ENCODE measurements at places on chromosomes 7 and 10. TPM values are rescaled to one million over a fixed set of nuclear protein-coding genes. Genes with fewer than 3 reads are reported as not detected.

LAMB4 gene
- not detected for total RNA-seq

RRP12 gene
- total RNA-seq: 25.1 TPM

CFAP69 gene
- 11.4 TPM for total RNA-seq

GIMAP5 gene
- 29.4 TPM for total RNA-seq

NUDT1 gene
- 11.1 TPM for total RNA-seq

GRCh38 chr7:141012696-141013344 is 1.9 kb downstream of the MRPS33 start:
- DNase-seq: no peak

- DNase-seq: no peak
Measured at GRCh38 chr10:6019010-6019782, 41.9 kb upstream of the IL15RA start.

- peak; percentile 75 for DNase-seq
Measured at GRCh38 chr7:99380823-99381663, 6.5 kb downstream of the ARPC1B start.

GRCh38 chr10:94300042-94300441 is 62.7 kb downstream of the NOC3L start:
- DNase-seq: no peak

GRCh38 chr10:129505500-129506075 is 38.5 kb downstream of the MGMT start:
- DNase-seq: no peak

GRCh38 chr7:47568056-47568455 is 13.9 kb downstream of the TNS3 start:
- no peak for DNase-seq

- DNase-seq: no peak
Measured at GRCh38 chr7:142749218-142749993, at the start of gene PRSS1. Gene PRSS1, plus strand, starts transcription at chr7:142749472. Its CDS starts 13 bp downstream, at chr7:142749485.

GRCh38 chr7:44079331-44080021 is 2.9 kb downstream of the POLM start:
- DNase-seq: peak; percentile 70

GRCh38 chr10:61332581-61332980 is 120.6 kb downstream of the TMEM26 start:
- no peak for DNase-seq

GRCh38 chr10:2225609-2226008 is 488.3 kb upstream of the ADARB2 start:
- DNase-seq: no peak

DNA sequence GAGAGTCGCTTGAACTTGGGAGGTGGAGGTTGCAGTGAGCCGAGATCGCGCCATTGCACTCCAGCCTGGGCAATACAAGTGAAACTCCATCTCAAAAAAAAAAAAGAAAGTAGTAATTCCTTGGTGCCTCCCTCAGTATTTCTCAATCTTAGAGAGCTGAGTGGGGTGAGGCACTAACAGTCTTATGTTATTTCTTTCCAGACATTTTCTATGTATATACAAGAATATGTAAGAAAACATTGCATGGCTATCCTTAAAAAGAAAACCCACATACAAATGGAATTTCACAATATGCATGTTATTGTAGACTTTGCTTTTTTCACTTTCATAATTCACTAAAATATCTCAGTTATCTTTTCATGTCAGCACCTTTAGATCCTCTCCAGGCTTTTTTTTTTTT is 13.6 kb upstream of the SLF2 start:
- no peak for DNase-seq

DNA sequence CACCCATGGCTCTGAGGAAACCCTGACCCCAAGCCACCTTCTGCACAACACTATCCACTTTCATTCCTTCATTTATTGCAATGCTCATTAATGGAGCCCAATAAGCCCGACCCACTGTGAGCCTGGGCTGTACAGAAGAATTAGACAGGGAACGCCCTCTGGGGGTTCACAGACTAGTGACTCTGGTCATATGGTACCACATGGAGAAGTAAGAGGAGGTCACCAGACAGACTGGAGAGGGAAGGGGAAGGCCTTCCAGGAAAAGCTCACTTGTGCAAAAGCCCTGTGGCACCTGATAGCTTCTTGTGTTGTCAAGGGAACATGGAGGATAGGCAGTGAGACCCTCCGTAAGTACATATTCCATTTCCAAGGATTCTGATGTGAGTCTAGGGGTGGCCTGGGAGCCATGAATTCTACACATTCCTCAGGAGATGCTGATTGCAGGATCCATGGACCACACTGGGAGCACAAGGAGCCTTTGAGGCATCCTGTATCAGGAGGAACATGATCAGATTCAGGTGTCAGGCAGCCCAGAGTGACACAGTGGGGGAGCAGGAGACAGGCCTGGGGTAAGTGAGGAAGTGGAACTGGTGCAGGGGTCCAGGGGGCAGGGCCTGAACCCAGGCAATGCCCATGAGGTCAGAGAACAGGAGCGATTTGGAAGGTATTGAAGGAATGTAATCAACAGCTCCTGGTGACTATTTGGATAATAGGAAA is 19.9 kb downstream of the TMEM72 start:
- DNase-seq: no peak

- DNase-seq: no peak
Measured at GRCh38 chr10:122647383-122647968, 52.2 kb downstream of the C10orf120 start.

GRCh38 chr7:156751319-156751718 is 110.7 kb downstream of the RNF32 start:
- DNase-seq: no peak

- no peak for DNase-seq
Measured at GRCh38 chr7:142806022-142806356, 35.2 kb downstream of the PRSS2 start.

- no peak for DNase-seq
Measured at GRCh38 chr10:7093368-7093767, 317.5 kb downstream of the SFMBT2 start.

DNA sequence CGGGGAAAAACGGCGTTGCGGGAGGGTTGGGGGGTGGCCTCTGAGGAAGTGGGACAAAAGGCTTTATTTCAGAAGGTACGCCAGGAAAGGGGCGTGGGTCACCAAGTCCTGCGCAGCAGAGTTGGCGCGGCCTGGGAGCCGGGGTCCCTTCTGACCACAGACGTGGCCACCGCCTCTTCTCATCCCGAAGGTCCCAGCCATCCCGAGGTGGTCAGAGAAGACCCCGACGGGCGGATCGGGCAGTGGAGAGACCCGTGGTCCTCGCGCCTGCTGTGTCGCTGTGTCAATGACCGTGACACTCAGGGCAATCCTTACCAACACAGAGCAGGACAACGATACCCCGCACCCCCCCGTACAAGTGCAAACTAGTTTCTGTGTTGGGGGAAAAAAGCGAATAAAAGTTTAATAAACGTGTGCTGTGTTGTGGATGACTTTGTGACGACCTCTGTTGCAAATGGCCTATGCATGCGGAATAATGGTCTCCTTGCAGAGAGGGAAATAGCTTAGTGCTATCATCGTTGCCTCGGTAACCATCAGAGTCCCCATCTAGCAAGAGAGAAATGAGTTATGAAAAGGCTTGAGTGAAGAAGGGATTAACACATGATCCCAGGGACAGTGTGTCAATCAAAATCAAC is 19.4 kb upstream of the GATA3 start:
- DNase-seq: no peak

GRCh38 chr10:125629758-125630376 is 53.1 kb downstream of the TEX36 start:
- DNase-seq: no peak

DNA sequence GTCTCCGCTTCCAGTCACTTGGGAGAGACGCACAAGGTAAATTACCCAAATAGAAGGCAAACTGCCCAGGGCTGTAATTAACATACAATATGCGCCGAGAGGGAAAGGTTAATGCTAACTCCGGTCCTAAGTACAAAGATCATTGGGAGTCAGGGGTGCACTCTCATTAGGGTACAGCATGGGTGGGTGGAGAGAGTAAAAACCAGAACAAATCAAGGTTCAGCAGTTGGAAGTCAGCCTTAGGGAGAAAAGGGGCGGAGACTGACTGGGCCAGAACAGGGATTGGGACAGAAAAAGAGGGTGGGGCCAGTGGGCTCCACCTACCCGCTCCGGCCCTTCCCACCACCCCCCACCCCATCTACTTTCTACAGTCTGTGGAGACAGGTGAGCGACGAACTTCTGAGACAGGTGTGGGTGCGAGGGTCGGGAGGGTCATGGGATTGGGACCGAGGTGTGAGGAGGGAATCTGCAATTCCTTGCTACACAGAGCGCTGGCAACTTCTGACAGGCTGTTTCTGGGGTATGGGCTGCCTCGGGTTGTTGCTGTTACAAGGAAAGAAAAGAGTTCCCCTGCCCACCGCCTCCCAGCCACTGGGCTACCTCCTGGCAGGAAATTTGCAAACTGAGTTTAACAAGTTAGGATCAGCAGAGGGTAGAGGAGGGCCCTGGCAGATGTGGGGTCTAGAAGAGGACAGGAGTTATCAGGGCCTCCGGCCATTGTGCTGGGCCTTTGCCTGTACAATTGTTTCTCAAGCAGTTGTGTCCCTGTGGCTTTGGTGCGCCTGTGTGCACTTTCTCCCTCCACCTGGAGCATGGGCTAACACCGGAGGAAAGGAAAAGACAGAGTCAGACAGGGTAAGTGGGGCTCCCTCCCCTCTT is at the start of gene TMEM139:
Gene TMEM139, plus strand, starts transcription at position 368 of the 879 bp plus-strand sequence. CDS start 1,000 bp downstream, outside the sequence.
- no peak for DNase-seq

- no peak for DNase-seq
Measured at GRCh38 chr7:131365838-131366237, 38.2 kb downstream of the MKLN1 start.

GRCh38 chr10:36531621-36532020 is 593.8 kb upstream of the ANKRD30A start:
- no peak for DNase-seq

DNA sequence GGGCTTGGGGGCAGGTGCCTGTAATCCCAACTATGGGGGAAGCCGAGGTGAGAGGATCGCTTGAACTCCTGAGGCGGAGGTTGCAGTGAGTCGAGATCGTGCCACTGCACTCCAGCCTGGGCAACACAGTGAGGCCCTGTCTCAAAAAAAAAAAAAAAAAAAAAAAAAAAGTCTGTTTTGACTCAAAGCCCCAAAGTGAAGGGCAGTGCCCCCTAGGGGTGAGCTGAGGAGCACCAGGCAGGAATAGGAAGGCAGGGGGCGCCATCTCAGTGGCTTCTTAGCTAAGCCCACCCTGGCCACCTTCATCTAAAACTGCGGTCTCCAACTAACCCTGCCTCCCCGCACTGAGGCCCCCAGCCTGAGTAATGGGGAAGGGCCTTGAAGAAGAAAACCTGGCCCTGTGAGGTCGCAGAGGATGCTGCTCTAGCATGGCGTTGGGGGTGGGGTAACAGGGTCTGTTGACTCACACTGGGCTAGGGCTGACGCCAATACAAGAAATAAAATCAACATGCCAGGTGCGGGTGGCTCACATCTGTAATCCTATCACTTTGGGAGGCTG is 9.8 kb downstream of the PODXL start:
- peak; percentile 70 for DNase-seq

DNA sequence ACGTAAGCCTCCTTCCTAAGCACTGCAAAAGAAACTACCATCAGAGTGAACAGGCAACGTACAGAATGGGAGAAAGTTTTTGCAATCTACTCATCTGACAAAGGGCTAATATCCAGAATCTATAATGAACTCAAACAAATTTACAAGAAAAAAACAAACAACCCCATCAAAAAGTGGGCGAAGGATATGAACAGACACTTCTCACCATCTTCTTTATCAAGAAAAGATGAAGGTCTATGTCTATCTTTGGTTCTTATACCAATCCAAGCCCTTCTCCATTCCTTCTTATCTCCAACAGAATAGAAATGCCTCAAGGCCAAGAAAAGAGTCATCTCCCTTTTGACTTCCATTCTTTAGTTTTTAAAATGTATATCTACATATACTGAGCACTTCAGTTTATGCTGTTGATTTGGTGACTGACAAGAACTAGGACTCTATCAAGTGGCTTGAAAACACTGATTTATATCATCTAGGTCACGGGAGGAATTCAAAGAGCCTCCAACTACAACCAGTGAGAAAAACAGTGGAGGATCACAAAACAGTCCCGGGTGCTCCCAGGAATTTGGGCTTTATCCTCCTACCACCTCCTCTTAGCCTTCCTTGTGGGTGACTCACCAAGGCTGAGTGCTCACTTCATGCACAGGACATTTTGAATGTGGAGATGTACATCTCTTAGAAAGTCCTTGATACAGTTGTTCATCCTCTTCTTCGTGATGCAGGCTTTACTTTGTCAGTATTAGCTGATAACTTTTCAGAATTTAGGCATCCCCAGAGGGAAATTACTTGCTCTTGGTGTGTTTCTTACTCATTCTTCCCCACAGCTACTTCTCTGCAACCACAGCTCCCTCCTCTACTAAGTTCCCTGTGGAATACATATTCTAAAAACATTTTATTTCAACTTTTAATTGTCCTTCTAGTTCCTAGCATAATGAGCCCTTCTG is 15.4 kb downstream of the TAS2R41 start:
- DNase-seq: no peak

DNA sequence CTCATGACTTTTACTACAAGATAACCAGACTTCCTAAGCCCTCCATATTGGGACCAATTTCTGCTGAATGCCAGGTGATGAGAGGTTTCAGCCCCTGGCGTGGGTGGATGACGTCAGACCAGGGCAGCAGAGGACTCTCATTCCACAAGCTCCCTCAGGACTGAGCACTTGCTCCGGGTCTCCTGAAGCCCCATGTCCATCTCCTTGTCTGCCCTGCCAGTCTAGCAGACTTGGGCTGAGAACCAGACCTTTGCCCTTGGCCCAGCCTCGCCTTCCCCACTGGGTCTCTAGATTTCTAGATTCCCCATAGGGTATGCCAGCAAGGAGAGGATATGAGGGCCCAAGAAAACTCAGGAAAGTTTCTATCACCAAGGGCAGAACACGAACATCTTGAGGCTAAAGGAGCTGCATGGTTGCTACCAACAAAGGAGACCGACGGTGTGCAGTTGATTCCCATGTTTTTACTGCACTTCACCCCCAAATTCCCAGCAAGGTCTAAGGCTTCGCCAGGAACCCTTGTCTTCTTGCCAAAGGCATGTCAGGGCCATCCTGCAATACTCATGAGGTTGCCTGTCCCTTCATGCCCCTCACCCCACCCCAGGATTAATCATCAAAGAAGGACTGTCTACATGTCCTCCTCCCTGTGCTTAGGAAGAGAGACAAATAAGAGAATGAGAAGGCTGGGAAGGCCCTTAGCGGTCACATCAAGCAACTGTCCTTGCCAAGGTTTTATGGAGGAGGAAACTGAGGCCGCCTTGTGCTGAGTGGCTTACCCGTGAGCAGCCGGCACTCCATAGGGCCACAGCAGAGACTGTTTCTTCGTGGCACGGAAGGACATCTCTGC is 96.5 kb upstream of the MACROH2A2 start:
- no peak for DNase-seq

All from aorta (tissue), 5 donors.